ENCODE measurements at places on chromosomes 4 and X.

DNA sequence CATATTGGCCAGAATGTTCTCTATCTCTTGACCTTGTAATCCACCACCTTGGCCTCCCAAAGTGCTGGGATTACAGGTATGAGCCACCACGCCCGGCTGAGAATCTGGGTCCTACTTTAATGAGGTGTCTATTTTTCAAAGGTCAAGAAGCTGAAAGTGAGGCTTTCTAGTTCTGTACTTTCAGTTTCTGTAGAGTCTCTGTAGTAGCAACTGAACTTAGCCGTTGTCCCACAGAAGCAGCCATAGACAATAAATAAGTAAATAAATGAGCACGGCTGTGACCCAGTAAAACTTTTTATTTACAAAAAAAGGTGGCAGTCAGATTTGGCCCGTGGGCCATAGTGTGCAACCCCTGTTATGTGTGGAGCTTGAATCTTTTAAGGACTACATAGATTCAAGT is 92.0 kb downstream of the FNIP2 start:
- no peak for DNase-seq

- DNase-seq, result no peak
Observed at GRCh38 chrX:826448-826847, 195.9 kb downstream of the SHOX start.

DNA sequence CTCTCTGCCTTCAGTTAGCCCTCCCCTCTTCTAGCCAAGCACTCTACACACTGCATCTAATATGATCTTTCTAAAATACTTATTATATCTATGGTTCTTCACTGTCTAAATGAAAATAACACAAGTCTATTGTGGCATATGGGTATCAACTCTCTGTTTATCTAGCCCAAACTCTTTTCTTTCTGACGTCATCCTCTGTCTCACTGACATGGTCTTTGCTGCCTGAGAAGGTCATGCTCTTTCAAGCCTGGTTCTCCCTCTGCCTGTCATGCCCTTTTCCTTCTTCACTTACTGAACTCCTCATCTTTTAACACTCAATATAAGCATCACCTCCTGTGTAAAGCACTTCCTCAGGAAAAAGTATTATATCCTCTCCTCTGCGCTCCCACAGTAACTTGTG is 672.2 kb upstream of the CT83 start:
- no peak for DNase-seq

DNA sequence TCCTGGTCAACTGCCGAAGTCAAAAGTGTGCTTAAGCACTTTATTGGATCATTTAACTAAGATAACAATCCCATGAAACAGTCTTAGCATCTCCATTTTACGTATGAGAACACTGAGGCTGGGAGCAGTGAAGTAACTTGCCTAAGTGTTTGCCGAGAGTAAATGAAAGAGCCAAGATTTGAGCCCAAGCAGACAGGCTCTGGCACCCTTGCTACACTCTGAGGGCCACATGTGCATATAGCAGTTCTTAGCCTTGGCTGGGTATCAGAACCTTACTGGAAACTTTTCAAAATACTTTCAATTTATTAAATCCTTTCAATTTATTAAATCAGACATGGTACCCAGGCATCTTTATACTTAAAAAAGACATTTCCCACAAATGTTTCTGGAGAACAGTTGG is 225.9 kb downstream of the NR3C2 start:
- DNase-seq, result no peak

DNA sequence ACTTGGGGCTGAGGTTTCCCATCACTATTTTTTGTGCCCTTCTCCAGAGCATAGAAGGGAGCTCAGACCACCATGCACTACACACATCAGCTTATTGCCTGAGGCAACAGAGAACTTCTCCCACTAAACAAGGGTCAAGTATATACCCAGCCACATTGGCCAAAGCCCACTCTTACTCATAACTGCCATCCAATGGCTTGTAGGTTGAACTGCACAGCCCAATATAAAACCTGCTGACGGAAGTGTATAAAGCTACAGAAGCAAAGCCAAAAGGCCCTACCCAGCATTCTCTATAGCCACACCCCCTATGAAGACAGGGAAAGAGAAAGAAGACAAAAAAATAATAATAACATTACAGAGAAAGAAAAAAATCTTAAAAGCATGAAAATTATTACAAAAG is 139.7 kb downstream of the LRBA start:
- no peak for DNase-seq

GRCh38 chr4:60981534-60981933 is 218.6 kb upstream of the ADGRL3 start:
- DNase-seq, result no peak

DNA sequence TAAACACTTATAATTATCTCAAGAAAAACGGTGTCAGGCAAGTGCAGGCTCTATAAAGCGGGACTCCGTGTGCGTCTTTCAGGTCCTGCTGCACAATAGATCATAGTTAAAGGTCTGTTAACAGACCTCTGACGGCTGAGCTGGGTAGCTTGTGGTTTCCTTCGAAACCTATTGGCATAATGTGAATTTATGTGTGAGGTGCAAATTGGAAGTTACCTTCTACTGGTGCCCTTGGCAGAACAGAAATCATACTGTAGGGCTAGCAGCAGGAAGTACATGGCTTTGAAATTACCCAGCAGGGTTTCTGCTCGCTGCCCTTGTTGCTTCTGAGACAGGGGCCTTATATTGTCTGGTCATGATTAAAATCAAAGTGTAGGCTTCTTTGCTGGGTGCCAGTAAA is 216.4 kb upstream of the HAND2 start:
- DNase-seq, result no peak

GRCh38 chrX:109481986-109482385 is at the start of gene GUCY2F:
Gene GUCY2F (minus strand): TSS chrX:109482086. CDS start chrX:109475936, 6,150 bp downstream.
- no peak for DNase-seq

DNA sequence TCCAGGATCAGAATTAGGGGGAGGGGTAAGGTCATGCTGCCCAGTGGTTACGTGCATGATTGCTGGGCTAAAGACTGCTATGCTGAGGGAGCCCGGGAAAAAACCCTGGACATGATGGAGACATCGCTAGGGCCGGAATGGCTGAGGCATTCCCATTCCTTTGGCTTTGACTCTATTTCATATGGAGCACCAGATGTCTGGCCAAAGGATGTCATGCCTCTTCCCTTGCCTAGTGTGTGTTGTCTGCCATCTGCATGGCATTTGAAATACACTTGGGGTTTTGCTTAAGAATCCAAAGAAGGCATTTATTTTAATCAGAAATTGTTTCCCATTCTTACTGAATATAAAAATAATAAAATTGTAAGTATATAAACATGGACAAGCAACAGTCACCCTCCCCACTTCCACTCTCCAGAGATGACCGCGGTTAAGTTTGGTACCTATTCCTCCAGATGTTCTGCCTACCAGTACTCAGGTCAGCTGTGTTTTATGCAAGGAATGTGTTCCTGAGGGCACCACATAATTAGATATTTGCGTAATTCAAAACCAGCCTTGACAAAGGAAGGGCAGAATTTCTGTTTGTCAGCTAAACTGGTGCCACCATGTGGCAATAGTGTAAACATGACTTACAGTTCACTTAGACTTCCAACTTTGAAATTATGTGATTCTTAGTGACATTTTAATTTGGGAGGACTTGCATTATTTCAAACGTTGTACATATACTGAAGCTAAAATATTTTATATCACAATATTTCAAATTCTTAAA is 105.9 kb downstream of the CT47B1 start:
- DNase-seq, result no peak

DNA sequence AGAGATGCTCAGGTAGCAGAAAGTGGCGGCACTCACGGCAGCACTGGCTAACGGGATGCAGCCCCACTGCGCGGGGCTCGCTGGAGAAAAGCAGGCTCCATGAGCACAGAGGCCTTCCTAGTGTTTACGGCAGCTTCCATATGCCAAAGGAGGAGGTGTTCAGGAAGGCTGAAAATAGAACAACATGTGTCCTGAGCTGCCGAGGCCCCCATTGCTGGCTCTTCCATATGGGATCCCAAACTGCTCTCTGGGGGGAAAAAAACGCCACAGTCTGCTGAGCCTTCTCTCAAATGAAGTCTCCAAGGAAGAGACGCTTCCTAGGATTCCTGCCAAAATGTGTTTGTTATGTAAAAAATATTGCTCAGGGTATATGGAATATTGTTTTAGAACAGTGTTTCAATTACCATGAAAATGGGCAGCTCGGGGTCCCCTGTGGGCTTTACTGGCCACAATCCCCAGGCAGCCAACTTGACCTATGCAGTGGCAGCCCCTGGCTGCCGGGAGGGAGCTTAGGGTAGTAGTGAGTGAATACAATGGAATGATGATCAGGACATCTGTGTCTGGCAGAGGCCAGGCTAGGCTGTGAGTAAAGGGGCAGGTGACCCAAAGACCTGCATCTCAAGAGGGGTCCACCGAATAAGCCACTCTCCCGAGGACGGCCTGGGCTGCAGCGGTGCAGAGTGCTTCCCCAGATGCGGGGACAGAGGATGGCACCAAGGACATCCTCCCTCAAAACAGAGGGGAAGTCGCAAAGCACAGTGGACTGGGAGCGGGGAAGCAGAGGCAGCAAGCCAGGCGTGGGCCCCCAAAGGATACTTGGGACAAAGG is 170.1 kb downstream of the AFAP1 start:
- DNase-seq, result no peak

DNA sequence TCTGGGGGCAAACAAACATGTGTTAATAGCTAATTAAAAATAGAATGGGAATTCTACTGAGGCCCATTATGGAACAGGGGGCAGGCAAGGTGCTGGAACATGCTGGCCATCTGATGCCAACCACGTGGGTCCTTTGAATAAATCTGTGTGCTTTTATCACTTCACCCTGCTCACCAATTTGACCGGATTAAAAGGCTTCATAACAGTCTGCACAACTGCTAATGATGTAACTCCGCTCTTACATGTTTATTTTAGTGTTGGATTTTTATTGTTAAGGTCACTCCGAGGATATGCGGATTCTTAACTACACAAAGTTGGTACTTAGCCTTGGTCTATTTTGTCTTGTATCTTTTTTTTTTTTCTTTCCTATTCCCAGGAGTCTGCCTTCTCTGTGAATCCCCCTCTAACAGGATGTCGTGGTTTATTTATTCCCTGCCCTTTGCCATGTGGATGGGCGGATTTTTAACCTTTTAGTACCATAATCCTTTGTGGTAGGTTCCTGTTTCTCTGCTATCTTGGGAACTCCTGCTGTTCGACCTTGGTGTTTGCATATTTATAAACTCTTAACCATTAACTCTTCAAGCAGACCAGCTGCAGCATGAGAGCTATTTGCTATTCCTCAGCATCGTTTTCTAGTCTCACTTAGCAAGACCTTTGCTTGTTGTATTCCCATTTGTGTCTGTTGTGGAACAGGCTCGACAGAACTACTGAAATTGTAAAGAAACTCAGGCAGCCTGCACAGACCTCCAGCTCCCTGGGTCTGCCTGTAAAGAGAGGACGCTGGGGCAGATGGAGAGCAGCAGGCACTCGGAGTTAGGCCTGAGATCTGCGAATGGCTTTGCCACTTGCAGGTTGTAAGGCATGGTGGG is 38.0 kb downstream of the TRIM2 start:
- DNase-seq, result no peak

GRCh38 chrX:13499736-13500135 is 69.7 kb upstream of the EGFL6 start:
- no peak for DNase-seq

- DNase-seq, result no peak
Observed at GRCh38 chrX:84709987-84710386, 207.7 kb upstream of the HDX start.

GRCh38 chrX:37685381-37686359 is at the start of gene XK:
Gene XK (plus strand): TSS chrX:37685791. CDS start chrX:37685962, 171 bp downstream.
- peak; percentile 19 for DNase-seq

DNA sequence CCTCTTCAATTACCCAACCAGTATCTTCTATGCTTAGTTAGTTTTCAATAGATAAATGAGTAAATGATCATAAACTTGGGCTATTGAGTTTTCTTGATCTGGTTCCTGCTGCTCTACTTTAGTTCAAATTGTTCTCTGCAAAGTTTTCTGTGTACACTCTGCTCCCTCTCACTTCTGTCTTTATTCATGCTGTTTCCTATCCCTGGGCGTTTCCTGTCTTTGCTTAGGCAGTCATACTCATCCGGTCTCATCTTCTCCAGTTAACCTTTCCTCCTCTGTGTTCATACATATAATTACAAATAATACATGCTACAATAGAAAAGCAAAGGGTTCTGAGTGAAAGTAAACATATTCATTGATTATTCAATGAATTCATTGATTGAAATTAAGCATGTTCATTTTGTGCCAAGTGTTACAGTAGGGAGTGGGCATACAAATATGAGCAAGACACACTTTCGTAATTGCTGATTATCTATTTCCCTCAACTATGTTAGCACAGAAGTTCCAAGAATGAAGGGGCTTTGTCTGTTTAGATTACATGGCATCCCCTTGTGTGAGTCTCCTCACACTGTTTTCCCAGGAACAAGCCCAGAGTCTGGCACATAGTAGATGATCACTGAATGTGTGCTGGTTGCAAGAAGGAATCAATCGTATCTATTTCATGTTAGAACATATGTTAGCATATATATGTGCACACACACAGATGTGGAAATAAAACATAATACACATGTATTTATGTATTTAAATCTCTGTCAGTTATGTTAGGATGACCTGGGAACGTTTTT is 1.1 kb downstream of the RAB39B start:
- DNase-seq, result no peak

- DNase-seq, result no peak
Observed at GRCh38 chr4:123415977-123416376, 19.4 kb downstream of the SPRY1 start.

- no peak for DNase-seq
Observed at GRCh38 chr4:5079581-5079980, 28.3 kb downstream of the STK32B start.

GRCh38 chr4:178296669-178297068 is 854.4 kb upstream of the AGA start:
- no peak for DNase-seq

DNA sequence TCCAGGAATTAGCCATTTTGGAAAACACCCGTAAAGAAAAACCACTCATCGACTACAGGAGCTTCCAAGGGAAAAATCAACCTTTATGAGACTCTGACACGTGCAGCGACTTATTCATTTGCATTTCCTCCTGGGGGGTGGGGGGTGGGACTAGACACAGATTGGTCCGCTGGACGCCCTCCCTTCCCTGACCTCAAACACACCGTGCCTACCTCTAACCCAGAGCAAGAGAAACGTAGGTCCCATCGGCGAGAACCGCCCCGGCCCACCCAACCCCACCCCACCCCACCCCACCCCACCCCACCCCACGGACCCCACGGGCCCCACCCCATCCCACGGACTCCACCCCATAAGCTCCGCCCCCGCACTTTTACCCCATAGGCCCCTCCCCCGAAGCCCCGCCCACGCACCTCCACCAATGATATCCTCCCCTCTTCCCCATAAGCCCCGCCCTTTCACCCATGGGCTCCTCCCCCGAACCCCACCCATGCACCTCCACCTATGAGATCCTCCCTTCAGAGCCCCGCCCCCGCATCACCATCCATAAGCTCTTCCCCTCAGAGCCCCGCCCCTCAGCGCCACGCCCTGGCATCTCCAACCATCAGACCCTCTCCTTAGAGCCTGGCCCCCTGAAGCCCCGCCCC is 1.1 kb downstream of the GTPBP6 start:
- no peak for DNase-seq

DNA sequence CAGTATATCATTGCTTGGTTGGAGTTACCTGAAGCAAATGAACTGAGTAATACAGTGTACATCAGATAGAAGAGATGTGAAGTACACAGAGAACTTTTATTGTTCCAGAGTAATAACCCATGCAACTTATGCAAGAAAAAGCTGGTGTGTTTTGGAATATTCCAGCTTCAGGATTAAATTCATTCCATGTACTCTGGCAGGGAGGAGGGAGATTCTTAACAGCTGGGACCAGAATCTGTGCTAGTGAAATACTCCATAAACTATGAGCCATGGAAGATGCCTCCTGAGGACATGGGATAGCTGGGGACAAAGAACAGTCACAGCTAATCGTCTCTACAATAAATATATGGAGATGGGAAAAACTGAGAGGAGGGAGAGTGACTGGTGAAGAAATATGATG is 101.6 kb upstream of the OTUD4 start:
- DNase-seq, result no peak
